ENCODE measurements at places on chromosomes 1 and 21.

DNA sequence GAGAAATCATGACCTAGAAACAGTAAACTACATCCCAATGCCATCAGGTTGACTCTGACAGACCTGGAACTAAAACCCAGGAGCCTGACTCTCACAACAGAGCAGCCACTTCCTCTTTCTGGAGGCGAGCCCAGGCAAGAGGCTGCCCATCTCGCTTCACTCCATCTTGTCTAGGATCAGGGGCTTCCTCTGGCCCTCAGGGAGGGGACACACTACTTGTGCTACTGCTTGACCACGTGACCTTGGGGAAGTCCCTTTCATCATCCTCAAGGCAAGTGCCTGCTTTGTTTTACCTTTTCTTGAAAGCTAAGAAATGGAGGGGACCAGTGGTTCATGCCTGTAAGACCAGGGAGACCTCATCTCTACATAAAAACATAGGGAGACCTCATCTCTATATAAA, 2.6 kb upstream of the TENT5B start:
- DNase-seq = no peak

DNA sequence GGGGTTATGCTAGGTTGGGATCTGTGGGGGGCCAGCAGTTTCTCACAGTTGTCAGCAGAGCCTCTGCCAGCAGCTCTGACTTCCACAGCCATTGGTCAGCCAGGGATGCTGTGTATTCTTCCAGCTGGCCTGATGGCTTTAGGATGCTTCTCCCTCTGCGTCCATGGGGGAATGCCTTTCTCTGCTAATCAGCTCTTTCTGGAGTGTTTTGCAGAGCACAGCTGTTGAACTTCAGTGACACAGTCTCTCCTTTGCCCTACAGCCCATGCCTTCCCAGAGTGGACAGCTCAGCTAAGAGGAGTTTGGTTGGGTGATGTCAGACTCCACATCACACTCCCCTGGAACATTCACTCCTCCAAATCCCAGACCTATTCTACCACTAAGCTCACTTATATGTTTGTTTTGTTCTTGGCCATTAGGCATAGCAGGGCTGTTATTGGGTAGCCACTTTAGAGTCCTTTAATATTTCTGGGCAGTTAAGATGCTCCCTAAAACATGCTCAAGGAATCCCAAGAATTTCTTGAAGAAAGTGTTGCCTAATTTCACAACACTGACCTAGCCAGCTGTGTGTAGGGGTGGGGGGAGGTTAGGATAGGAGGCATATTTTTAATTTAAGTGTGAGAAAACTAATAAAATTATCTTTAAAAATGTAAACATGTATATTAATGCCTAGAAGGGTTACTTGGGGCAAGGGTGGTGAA, 75.3 kb upstream of the KIAA0040 start:
- DNase-seq = no peak

DNA sequence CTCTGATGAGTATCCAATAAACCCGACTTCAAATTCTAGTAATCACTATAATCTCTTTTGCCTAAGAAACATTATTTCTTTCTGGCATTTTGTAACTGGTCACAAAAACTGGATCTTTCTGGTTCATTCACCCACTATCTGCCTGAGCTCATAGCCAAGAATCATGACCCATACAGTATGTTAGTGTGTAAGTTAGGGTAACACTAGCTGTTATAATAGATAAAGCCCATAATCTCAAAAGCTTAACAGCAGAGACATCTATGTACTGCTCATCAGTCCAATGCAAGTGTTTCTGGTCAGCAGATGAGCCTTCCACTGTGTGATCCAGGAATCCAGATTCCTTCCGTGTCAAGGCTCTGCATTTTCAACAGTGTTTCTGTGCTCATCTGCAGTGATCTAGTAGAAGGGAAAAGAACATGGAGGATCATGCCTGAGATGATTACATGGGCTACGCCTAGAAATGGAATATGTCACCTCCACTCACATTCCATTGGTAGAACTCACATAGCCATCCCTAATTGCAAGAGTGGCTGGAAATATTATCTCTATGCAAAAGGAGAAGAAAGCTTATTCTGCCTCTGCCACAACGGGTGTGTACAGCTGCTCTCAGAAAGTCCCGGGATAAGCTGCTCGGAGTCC, 27.7 kb downstream of the RRAGC start:
- no peak for DNase-seq

DNA sequence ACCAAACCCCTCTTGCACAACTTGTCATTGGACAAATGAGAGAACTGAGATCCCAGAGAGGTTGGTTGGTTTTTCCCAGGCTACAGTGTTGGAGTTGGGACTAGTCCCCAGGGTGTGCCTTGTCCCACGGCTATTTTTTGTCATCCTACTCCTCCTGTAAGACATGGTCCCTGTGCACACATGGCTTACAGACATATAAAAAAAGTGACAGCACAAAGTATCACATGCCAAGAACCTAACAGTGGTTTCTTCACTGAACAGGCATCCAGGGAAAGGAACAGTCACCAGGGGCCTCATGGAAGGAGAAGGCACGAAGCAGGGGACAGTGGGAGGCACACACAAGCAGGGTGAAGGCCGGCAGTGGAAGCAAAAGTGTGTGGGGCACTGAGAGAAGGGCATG, 36.5 kb downstream of the SERBP1 start:
- no peak for DNase-seq

DNA sequence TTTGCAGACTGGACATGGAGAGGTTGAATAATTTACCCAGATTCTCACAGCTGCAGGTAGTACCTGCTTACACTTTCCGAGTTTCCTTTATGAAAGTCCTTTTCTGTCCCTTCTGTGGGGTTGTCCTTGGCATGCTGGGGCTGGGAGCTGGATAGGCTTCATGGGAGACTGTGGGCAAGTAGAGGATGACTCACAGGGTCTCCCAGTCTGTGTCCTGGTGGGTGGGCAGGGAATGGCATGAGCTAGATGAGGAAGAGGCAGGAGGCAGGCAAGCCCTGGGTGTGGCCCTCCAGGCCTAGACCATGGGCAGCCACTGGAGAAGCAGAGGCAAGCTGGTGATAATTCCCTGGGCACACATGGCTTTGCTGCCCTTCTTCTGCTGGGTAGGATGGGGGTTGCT, 80.6 kb downstream of the NAV1 start:
- no peak for DNase-seq

DNA sequence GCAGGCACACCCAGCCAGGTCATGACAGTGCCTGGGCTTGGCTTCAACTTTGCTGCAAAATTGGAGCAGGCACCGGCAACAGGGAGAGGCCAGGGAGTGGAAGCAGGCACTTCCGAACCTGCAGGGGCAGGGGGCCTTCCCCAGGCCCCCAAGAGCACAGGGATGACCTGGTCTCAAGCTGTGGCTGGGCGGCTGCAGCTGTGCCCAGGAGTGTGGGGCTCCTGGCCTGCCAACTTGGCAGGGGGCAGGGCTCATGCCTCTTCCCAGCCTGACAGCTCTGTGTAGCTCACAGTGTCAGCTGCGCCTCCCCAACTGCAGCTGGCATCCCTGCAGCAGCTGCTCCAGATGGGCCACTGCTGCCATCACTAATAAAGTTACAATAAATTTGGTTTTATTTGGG, 51.5 kb upstream of the SCYL3 start:
- DNase-seq = no peak

- DNase-seq = peak; percentile 57
Observed at GRCh38 chr21:17612023-17612564, 607 bp downstream of the BTG3 start.

- no peak for DNase-seq
Observed at GRCh38 chr1:44591381-44591780, 82.9 kb downstream of the TMEM53 start.

- peak; percentile 26 for DNase-seq
Observed at GRCh38 chr1:166307261-166308188, 140.7 kb upstream of the FAM78B start.

GRCh38 chr1:165222580-165222979, 133.9 kb downstream of the LMX1A start:
- DNase-seq = no peak

GRCh38 chr1:93324486-93325464, 20.9 kb upstream of the DR1 start:
- peak; percentile 97 for DNase-seq

GRCh38 chr21:45152265-45152746, 77.9 kb downstream of the ADARB1 start:
- DNase-seq = no peak

- DNase-seq = no peak
Observed at GRCh38 chr1:231653632-231654031, 27.0 kb downstream of the DISC1 start.

DNA sequence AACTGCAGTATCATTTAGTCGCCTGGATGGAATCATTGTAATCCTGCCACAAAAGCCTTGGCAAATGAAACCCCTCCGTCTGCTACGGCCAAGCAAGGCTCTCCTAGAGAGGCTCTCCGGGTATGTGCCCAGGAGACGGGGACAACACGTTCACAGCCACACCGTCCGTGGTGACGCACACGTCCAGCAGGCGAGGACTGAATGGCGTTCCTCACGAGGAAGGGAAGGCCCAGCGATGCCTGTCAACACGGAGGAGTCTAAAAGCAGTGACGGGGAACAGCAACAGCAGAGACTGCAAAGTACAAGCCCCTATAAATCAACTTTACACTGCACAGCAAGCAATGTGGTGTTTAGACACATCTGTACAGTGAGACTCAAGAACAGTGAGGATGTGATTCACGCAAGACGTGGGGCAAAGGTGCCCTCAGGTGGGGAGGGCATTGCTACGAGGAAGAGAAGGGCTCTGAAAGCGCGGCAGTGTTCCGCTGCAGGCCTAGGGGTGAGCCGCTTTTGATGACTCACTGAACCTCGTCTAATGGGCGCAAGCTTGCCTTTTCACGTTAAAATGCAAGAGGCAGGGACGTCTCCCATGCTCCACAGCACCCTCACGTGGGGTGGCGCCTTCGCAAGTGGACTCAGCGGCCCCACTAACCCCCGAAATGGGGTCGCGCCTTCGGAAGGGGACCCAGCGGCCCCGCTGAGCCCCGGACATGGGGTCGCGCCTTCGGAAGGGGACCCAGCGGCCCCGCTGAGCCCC, 6.8 kb downstream of the WRAP73 start:
- no peak for DNase-seq

GRCh38 chr1:107171333-107171732, 30.5 kb downstream of the NTNG1 start:
- no peak for DNase-seq

GRCh38 chr1:5465281-5465711, 526.9 kb downstream of the NPHP4 start:
- no peak for DNase-seq

DNA sequence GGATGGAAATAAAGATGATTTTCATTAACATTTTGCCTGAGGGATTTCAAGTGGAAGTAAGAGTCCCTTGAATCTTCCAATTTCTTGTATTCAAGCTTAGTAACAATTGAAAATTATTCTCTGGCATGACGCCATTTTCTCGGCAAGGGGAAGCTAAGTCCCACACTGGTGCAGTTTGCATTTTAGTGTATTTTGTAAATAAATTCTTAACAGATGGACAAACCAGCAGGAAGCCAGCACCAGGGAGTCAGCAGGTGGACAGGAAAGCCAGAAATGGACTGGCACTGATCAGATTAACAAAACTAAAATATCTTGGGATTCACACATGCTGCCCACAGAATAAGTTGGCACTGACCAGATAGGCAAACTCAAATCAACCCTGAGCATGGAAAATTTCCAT, 311.3 kb downstream of the LRRIQ3 start:
- no peak for DNase-seq

- no peak for DNase-seq
Observed at GRCh38 chr21:45040739-45041138, 33.6 kb upstream of the ADARB1 start.

GRCh38 chr1:11654939-11655808, 497 bp downstream of the FBXO44 start:
- DNase-seq = no peak

DNA sequence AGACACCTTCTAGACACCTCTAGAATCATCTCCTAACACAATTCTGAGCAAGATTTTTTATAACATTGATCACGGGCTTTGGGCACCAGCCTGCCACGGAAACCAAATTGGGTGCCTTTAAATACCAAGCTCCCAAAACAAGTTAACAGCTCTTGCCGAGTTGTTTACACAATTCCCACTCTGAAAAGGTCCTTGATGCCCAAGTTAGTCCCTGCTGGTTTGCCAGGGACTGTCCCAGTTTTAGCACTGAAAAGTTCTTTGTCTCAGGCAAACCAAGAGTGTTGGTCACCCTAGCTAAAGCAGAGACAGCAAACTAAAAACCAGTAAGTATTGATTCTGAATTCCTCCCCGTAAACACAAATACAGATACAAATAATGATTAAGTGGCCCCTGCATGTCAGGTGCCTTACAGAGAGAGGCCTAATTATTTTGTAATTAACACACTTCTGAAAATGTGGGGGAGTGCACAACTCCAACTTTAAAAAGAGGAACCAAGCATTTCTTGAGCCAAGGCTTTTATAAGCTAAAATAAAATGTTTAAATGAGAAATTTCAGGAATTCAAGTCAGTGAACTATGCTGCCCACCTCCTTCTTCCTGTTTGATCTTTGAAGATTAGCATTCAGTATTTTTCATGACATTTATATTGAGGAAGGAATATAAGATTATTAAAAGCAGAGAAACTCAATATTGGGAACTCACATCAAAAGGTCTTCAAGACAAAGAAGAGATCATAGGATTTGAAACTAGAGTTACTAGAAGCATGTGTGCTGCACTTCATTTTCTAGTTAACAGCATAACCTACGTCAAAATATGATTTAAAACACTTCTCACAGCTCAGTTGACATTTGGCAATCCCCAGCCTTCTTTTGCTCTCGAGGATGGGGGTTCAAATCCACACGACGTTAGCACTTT, 9.0 kb upstream of the UBE2U start:
- no peak for DNase-seq

DNA sequence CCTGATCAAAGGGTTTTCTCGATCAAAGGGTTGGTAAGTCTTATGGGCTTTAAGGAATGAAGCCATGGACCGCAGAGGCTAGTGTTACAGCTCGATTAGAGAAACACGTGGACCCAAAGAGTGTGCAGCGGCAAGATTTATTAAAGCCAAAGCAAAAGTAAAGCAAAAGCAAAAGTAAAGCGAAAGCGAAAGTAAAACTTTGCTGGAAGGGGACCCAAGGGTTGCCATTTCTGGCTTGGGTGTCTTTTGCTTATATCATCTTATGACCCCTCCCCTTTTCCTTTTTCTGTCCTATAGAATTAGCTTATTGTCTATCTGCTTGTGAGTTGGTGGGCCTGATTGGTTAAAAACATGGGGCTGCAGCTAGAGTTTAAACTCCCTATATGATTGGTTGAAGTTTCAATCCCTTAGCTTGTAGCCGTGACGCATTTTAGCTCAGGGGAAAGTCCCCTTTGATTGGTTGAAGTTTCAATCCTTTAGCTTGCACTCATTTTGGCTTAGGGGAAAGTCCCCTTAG, 957.0 kb downstream of the AMY1C start:
- peak; percentile 1 for DNase-seq

DNA sequence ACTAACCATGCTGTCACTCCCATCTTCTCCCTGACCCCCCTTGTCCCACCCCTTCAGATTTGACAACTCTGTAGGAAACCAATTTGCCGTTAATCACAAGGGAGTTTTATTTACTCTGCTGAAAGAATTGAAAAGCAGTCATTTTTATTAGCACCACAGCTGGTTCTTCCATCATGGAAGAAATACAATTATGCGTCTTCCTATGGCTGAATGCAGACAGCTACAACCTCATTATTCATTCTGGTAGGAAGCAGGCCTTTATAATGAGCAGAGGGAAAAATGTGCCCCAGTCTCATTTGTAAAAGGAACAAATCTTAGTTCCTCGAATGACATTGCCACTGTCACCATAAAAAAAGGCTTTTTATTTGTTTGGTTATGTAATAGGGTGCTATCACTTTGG, 35.2 kb downstream of the JUN start:
- DNase-seq = no peak

All from renal cortical epithelial cell (primary cell).